Right kidney (tissue), 9 donors: ENCODE measurements at places on chromosomes 11 and 22.

GRCh38 chr11:2202900-2203439 is 31.4 kb upstream of the TH start:
- DNase-seq, result no peak

- no peak for DNase-seq
Measured at GRCh38 chr11:11807811-11808782, 33.7 kb upstream of the USP47 start.

DNA sequence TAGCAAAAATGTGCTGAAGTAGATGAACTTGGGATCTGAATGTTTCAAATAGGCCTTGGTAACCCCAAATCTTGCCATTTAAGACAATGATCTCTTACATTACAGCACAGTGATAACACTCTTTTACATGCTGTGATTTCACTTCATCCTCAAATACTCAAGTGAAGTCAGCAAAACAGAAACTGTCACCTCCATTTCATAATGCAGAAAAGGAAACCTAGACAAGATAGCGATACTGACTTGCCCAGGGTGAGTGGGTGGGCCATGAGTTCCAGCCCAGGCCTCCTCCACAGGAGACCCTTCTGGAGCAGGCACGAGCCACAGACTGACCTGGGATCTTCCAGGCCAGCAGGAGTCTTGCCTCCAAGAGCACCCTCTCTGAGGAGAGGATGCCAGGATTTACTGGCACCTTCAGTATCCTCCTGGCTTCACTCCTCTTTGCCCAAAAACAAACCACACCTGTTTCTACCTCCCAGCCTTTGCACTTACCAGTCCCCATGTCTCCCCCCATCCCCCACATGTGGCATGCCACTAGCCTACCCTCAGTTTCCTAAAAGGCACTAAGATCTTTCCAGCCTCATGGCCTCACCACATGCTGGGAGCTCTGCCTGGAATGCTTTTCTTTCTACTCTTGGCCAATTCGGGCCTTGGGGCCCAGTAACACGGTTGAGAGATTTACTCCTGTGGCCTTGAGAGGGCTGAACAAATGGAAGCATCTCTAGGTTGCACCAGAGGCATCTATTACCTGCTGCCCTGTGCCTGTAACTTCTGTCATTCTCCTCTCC is 1.9 kb upstream of the DGAT2 start:
- DNase-seq, result no peak

- DNase-seq, result no peak
Measured at GRCh38 chr11:2103668-2104523, 35.3 kb downstream of the IGF2 start.

DNA sequence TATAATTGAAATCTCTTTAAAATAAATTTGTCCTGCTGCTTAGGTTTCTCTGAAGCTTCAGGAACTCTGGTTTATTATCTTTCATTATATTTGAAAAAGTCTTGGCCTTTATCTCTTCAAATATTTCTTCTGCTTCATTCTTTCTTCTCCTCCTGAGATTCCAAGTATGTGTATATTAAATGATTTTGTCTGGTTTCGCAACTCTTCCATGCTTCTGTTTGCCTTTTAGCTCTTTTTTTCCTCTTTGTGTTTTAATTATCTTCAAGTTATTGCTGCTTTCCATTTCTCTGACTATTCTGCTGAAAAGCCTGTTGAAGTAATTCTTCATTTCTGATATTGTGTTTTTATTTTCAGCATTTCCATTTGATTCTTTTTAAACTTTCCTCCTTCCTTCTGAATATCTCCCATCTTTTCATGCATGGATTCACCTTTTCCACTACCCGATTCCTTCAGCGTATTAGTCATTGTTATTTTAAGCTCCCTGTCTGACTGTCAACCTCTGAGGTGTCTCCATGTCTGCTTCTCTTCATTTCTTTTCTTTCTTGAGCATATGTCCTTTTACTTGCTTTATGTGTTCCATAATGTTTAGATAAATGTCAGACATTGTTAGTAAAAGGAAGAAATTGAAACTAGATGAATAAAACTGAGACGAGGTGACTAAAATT is 46.6 kb upstream of the CTSC start:
- no peak for DNase-seq
